D341Med (cell line): ENCODE measurements at places on chromosomes 4 and X.

DNA sequence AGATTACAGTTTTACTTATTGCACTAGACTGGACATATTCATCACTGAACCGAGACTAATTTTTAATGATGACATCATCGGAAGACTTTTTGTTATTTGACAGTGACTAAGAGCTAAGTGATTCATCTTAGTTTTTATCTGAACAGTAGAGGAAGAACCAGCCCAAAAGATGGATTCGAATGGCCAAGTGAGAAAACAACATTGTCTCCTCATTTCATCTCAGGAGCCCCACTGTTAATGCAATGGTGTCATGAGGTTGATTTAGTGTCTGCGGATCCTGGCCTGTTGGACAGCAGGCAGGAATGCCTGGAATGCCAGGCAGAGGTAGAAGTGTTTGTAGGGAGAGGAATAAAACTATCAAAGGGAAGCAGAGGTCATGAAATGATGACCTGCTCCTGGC is 37.8 kb upstream of the HPF1 start:
- no peak for DNase-seq

GRCh38 chr4:125243789-125244397 is 70.9 kb upstream of the FAT4 start:
- DNase-seq: no peak

GRCh38 chr4:186554539-186554913 is 841 bp downstream of the MTNR1A start:
- no peak for DNase-seq

DNA sequence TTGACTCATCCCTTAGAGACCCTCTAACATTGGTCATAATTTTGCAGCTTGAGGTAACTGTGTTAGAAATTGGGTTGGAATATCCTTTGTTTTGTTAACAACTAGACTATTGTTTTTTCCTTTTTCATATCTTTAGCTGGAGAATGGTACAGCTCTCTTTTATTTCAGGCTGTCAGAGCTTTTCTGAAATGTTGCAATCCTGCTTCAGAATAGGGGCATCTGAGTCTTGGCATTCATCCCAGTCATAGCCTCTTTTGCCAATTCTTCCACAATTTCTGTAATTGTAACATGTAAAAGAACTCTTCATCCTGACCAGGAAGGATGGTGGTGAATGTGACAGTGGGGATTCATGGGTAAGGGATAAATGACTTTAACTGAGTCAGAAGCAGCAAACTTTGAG is 128.7 kb downstream of the FHIP1A start:
- no peak for DNase-seq

DNA sequence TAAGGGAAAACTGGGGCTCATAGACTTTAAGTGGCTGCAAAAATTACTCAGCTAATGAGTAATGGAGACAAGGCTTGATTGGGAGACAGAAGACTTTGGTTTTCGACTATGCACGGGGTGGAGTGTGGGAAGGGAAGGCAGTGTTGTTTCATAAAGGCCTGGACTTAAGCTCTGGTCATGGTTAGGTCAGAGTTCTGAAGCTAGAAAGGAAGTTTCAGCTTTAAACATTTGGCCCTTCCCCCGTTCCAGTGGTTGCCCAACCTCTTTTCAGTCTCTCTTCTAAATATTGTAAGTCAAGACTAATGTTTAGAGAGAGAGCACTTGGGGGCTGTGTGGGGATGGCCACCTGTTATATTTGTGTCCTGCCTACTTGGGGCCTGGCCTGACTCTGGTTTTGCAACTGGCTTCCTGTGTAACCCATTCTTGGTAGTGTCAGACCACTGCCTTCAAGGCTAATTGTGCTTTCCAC is 21.0 kb downstream of the MSN start:
- no peak for DNase-seq

DNA sequence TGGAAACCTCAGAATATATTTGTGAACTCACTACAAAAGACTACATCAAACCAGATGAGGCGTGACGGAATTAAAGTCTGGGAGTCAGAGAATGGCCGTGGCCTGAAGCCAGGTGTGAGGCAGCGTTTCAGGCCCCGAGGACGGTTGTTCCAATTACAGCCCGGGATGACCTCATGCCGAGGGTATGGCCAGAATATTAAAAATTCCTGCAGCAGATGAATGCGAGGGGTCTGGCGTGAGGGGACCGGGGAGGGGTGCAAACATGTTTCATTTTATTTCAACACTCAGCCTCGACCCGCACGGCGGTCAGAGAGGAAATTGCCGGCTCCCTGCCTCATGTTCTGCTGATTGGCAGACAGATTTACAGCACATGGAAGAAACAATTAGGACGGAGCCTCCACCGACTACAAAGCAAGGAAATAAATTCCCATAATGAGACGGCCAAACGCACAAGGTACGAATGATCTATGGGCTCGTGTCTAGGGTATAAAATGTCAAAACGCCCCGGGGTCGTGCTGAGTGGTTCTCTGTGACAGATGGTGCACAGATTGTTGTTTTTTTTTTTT is 289.7 kb downstream of the SHOX start:
- no peak for DNase-seq

DNA sequence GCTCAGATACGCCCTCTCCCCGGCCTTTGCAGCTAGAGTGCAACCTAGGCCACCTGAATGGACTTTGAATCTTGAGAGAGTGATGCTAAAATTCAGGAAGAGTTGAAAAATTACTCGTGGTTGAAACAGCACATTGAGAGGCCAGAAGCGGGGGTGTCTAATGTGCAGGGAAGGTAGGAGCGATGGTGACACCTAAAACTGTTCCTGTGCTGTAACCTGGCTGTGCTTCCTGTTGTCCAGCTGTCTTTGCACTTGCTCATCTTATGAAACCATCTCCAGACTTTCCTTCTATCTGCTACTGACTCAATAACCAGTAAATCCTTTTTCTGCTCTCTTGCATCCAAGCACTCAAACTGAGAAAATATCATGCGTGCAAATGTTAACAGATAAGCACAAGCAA is 106.4 kb upstream of the RPS6KA3 start:
- no peak for DNase-seq

DNA sequence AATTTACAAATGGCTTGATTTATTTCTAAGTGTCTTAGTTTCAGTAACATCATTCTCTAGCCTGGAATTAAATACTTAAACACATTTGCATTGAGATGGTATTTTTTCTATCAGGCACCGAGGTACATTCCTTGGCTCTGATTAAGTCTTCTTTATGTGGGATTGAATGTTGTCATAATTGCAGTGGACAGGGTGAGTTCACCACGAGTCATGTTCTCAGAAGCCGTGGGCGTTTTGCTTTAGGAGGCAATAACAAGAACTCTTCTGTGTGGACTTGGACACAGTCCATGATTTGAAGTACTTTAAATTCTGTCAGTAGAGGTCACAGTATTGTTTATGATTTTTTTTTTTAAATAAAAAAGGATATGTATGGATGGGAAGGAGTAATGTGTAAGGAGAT is 57.1 kb upstream of the EFHC2 start:
- no peak for DNase-seq

DNA sequence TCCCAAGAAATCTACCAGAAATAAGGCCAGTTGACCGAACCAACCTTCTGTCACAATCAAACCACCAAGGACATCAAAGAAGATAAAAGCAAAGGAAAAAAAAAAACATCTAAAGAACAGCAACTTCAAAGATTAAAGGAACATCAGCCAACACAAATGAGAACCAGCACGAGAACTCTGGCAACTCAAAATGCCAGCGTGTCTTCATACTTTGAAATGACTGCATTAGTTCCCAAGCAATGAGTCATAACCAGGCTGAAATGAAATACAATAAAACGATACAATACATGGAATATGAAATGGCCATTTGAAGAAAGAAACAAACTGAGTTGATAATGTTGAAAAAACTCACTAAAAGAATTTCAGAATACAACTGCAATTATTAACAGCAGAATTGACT is 611.6 kb upstream of the GRIA3 start:
- no peak for DNase-seq

DNA sequence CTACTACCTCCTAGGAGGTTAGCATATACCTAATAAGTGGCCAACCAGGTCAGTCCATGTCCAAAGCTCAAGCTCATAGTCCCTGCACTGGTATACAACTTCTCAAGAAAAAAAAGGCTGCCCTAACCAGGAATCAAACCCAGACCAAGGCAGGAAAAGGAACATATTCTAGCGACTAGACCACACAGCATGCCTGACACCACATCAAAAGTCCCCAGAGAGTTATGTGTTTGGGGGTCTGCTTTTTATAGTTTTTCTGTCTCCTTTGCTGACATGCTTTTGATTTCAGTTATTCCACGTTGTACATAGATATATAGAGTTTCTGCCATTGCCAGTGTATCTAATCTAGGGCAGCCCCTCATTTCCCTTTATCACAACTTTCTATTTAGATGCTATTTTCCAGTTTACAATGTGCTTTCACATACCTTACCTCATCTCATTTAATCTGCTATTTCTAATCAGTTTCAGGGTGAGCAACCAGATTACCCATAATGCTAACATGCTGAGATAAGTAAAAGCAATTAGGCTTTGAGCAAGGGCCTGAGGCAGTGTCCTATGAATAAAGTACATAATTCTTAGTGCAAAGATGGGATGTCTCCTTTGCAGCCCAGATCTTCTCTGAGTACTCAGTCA is 17.8 kb downstream of the ARHGEF6 start:
- DNase-seq: no peak

DNA sequence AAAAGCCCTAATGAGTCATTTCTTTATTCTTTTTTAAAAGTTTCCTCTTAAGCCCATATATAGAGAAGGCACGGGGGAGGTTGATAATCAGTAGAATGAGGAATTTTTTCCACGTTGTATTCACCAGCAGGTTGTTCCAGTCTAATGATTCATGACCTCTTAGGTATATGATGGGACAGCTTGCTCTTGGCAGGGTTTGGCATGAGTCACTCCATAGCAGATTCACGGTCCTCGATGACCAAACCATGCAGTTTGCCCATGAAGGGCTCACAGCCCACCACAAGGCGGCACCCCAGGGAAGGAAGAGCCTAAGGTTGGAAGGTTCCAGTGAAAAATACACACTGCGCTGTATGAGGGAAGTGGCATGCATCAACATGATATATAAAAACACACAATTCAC is 623.8 kb upstream of the DIPK2B start:
- peak; percentile 30 for DNase-seq

DNA sequence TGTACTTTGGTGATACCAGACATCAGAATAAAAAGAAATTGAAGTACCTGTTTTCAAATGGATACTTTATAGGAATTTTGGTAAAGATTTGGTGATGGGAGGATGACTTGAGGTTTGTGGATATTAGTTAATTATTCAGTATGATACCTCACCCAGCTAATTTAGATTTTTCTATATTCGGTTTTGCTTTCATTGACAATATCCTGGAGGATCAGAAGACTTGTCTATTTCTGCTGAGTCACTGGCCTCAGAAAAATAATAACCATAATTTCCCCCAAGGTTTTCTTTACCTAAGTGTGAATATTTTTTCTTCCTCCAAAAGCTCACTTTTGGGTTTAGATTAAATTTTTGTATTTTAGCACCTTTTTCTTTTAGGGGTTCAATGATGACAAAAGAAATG is 100.2 kb downstream of the EGF start:
- no peak for DNase-seq

DNA sequence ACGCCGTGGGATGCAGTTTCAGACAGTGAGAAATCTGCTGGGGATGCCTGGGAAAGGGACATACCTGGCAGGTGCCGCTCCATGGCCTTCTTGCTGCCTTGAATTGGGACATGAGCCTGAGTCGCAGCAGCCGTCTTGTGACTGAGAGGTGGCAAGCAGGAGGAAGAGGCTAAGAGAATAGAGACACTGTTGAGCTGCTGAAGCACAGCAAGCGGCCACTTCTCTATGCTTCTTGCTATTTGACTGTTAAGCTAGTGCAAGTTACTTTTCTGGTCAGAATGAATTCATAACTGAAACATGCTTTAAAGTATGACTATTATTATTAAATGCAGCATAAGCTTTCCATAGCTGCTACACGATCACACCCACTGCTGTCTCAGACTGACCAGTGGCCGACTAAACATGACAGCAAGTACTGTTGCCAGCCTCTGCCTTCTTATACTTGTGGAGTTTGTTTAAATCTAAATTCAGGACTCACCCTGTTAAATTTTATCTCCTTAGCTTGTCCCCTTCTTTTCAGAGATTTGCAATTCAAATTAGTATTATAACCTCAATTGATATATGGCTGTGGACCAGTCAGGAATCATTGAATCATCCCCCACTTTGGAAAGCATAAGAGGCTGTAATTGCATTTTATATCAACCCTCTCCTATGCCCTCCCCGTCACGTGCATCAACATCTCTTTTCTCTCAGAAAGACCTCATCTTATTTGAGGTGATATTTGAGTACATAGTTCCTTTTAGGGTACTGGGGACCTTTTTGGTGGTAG is 24.8 kb upstream of the ACSL1 start:
- DNase-seq: no peak

DNA sequence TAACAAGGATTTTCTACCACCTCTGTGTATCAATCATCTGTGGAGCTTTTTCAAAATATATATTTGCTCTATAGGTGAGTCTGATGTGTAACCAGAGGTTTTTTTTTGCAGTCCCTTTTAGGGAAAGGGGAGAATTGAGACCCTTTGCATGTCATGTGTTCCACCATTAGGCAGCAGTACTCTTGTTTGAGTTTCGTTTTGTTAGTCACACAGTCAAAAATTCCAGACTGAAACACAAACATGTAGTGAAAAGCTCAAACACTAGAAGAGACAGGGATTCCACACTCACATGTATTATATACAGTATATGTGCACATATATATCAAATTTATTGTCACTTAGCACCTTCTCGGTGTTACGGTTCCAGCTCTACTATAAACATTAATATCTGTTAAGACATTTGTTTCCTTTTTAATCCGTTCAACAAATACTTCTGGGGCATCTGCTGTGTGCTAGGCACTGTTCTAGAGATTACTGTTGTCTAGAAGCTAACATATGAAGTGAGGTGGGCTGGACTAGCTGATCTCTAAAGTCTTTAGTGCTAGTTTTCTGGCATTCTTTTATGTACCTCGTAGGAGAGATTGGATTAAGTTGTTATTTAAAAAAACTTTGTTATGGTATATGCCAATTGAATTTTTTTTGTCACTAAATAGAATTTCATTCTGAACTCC is 5.5 kb downstream of the USP9X start:
- DNase-seq: no peak

DNA sequence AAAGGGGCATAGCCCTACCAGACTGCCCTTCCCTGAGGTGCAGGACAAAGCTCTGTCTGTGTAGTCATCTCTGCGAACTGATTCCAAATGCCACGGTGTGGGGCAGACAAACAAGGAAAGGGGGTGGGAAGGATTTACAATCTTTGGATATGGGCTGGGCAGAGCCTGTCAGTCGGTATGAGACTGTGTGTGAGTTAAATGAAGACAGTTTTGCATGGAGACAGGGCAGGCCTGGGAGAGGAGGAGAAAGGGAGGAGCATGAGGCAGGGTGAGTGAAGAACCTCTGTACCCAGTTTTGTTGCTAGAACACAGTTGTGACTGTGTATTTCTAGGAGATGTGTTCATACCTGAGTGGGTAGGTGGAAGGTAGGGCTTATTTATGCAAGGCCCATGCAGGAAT is 59.4 kb upstream of the MSN start:
- DNase-seq: no peak

DNA sequence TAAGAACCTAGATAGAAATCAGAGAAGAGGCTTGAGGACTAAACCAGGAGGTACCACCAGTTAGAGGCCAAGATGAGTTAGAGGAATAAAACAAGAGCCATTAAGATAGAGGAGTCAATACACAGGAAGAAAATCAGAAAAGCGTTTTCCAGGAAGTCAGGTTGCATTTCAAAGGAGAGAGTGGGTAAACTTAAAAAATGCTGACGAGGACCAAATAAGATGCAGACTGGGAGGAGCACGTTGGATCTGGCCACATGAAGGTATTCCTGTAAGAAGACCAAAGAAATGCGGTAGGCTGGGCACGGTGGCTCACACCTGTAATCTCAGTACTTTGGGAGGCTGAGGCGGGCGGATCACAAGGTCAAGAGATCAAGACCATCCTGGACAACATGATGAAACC is 533.1 kb upstream of the TENM3 start:
- DNase-seq: no peak
